CD4-positive, CD25-positive, alpha-beta regulatory T cell (primary cell): ENCODE measurements at places on chromosomes 6 and 20. TPM values are rescaled to one million over a fixed set of nuclear protein-coding genes. Genes with fewer than 3 reads are reported as not detected.

The PIM1 gene
- total RNA-seq: 161 TPM

The TPX2 gene
- total RNA-seq: 5.4 TPM

The TBC1D32 gene
- 6.0 TPM for total RNA-seq

The PRICKLE4 gene
- not detected for total RNA-seq

The CCM2L gene
- total RNA-seq: not detected

The CTAGE9 gene
- not detected for total RNA-seq

The RSPH4A gene
- total RNA-seq: 0.52 TPM

The PI16 gene
- total RNA-seq: 62.2 TPM

The SMIM26 gene
- total RNA-seq: 46.0 TPM

The TFAP2B gene
- total RNA-seq: not detected

The BNIP5 gene
- total RNA-seq: not detected

- DNase-seq: no peak
Measured at GRCh38 chr6:41366150-41366549, 30.7 kb downstream of the NCR2 start.

- peak; percentile 58 for DNase-seq
Measured at GRCh38 chr20:408843-409696, 971 bp downstream of the RBCK1 start.

- no peak for DNase-seq
Measured at GRCh38 chr6:146881228-146882181, 282.7 kb downstream of the ADGB start.

DNA sequence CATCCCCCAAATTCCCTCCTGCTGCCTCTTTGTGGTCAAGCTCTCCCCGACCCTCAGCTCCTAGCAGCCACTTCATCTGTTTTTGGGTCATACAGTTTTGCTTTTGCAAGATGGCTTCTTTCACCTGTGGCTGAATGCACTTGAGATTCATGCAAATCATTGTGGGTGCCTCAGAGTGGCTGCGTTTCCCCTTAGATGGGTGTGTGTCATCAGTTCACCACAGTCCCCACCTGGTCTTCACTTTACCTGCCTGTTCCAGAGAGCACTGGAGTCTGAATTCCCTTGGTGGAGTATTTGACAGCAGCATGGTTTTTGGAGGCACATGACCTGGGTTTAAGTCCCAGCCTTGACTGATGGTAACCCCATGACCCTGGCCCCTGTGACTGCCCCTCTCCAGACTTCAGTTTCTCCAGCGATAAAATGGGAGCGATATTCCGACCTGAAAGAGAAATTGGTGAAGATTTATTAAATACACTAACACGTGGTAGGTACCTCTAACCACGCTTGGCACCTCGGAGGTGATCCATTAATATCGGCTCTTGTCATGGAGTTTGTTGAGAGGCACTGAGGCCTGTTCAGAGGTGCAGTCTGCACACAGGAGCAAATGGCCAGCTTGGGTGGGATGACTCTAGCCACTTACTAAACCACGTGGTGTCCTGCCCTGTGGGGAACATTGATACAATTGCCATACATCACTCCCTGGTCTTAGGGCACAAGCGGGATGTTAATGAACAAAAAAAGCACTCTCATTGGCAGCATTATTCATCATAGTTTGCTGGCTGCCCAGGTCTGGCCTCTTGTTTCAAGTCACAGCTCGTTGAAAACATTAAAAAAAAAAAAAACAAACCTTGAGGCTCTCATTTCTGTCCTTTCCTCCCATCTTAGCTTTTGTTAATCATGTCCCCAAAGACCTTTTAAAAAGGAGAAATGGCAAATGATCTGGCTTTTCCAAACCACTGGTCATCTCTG lies 167.2 kb upstream of the KCNG1 start:
- no peak for DNase-seq

GRCh38 chr6:165774903-165775601 lies 112.0 kb upstream of the PDE10A start:
- DNase-seq: no peak

DNA sequence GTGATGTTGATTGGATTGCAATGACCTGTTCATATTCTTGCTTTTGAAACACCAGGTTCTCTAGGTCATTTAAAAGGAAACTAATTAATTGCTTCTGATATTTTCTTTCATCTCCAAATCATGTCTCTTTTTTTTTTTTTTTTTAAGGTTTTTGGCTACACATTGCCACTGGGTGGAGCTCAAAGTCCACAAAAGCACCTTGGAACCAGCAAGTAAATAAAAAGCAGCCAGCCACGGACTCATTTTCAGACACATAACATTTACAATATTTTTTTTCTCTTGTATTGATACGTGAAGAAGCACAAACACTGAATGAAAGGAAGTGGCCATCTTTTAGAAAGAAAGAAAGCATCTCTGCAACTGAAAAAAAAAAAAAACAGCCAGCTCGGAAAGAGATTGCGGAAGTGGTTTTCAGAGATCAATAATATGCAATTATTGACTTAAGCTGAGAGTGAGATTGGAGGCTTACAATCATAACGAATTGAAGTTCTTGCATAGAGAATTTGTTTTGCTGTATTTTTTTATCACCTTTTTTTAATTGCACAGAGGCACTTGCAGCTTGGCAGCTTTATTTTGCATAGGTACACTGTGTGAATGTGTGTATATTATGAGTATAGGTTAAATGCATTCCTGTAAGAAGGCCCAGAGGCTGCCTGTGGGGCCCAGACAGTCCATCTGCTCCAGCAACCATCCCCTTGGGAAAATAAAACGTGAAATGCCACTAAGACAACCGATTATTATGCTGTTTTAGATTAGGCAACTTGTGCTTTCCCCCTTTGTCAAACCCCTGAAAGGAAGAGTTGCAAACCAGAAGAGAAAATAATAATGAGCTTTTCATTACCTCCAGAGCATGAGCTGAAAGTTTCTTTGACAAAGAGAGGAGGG lies 28.2 kb downstream of the CGA start:
- DNase-seq: peak; percentile 71

- no peak for DNase-seq
Measured at GRCh38 chr20:1429143-1429728, 36.4 kb upstream of the FKBP1A start.

DNA sequence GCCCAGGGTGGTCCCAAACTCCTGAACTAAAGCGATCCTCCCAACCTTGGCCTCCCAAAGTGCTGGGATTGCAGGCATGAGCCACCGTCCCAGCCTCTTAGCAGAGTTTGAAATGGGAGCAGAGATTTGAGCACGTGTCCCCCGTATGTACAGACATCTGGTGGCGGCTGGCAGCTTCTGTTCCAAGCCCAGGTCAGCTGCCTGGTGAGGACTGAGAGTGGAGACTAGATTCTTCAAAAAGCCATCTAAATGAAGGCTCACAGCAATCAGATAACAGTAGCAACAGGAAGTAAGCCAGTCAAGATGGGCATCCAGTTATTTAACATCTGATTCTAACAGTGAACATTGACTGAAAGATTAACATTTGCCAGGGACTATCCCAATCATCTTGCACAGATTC lies 128.1 kb upstream of the AKAP12 start:
- no peak for DNase-seq

DNA sequence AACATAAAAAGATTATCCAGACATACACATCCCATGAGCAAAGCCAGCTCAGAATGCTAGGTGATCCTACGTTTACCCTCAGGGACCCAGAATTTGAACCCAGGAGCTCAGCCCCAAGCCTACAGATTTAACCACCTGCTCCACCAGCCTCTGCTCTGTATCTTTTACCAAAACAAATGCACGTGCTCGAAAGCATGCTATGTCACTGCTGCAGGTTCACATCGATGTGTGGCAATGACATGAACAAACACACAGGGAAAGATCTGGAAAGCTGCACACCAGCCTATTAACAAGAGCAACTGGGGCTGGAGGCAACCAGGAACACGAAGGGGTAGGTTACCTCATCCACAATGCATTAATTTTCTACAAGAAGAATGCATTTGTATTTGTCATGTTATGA lies 32.1 kb downstream of the PREX1 start:
- no peak for DNase-seq

GRCh38 chr20:49477200-49477599 lies 5.3 kb downstream of the KCNB1 start:
- DNase-seq: no peak

GRCh38 chr6:54206510-54206909 lies 95.3 kb downstream of the MLIP start:
- DNase-seq: no peak

- no peak for DNase-seq
Measured at GRCh38 chr6:135236732-135237131, 55.6 kb downstream of the MYB start.

DNA sequence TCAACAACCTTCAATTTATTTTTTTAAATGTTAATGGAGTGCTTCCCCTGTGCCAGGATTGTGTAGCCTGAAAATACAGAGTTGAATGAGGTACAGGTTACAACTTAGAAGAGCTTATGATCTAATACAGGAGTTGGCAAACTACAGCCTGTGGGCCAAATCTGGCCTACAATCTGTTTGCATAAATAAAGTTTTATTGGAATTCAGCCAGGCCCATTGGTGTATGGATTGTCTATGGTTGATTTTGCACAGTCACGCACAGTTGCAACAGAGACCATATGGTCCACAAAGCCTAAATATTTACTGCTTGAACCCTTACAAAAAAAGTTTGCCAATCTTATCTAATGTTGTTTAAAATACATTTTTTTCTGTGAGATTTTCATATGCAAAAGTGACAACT lies 177.3 kb upstream of the CCN2 start:
- no peak for DNase-seq

DNA sequence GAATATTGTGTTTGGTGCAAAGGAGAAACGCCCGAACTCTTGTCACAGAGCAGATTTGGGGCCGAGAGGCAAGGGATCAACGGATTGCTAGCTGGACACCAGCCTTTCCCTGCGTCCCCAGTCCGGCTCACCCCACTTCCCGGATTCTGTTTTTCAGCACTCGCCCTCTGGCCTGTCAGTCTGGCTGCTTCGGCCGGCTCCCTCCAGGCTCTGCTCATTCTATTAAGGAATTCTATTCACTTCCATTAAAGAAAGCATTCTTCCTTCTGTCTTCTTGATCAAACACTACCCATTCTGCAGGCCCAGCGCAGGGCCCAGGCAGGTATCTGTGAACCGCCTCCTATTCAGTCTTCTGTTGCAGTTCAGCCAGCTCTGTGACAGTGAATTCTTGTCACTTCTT lies 91.7 kb downstream of the RNF182 start:
- DNase-seq: no peak

DNA sequence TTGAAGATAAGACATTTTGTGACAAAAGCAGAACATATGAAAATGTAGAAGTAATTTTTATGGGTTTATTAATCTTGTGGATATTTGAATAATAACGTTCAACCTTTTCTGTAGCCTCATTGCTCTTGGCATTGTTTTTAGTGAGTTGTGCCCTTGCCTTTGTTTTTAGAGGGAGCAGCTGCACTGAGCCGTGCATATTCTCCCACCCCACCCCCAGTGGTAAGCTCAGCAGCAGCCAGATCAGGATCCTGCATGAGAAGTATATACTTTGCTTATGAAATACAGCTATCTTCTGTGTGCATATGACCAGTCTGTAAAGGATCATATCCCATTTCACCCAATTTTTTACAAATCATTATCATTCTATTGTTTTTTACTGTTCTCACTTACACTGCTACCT lies 184.2 kb downstream of the COL9A1 start:
- no peak for DNase-seq

DNA sequence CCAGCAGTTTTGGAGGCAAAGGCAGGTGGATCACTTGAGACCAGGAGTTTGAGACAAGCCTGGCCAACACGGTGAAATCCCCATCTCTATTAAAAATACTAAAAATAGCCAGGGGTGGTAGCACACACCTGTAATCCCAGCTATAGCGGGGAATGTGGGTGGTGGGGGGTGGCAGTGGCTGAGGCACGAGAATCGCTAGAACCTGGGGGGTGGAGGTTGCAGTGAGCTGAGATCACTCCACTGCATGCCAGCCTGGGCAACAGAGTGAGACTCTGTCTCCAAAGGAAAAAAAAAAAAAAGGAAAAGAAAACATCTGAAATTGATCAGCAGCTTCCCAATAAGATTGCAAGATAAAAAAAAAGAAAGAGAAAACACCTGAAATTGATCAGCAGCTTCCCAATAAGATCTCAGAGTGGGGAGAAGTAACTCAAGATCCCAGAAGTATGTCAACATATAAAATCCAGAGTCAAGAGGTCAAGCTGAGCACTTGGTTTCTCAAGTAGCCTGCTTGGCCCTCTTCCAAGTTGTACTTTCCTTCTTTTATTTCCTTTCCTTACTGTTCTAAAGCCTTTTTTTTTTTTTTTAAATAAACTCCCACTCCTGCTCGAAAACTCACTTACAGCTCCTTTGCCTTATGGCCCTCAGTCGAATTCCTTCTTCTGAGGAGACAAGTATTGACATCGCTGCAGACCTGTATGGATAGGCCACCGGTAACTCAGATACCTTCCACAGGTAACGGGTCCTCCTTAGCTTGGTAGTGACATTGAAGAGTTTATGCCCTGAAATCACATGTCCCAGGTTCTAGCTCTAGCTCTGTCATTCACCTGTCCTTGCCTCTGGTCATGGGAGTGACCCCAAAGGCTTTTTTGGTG lies 368.5 kb upstream of the SYNCRIP start:
- no peak for DNase-seq

GRCh38 chr6:109197061-109197460 lies 101.8 kb downstream of the CEP57L1 start:
- no peak for DNase-seq

DNA sequence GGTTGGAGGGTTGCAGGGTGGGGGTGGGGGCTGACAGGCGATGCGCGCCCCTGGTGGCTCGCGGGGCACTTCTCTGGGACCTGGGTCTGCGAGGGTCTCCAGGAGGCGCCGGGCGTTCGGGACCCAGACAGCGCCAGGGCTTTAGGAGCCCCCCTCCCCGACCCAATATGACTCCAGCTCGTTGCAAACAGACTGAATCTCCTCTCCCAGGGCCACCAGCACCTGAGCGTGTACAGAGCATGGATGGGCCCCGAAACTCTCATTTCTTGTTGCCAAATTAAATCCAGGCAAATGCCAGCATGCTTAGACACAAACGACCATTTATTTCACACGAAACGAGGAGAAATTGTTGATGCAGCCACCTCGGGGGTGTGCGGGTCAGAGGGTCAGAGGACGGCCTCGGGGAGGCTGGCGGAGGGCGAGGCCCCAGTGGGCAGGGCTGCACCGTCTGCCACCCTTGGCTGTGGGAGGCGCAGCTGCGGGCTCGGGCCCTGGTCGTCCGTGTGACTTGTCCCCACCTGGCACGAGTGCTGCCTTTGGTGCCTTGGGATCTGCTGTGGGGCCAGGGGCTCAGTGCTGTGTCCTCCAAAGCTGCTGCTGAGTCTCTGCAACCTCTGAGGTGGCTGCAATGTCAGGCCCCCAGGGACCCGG lies 20.9 kb upstream of the GATA5 start:
- DNase-seq: peak; percentile 29

GRCh38 chr6:129859524-129859923 lies 1.6 kb downstream of the TMEM244 start:
- no peak for DNase-seq

DNA sequence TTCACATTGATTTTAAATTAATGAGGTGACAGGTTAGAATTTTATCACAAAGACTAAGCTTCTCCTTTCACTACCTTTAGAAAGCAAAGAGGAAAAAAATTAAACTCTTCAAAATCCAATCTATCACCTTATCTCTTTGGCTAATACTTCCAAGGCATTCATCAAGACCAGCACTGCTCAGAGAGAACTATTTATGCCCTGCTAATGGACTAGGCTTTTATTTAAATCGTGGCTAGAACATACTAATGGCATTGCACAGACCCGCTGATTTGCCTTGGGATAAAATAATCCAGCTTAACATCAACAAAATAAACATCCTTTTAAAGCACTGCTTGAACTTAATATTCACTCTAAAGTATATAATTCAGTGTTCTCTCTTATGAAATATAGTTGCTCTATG lies 880.4 kb downstream of the HACE1 start:
- no peak for DNase-seq
